ENCODE measurements at places on chromosomes 4 and X.

DNA sequence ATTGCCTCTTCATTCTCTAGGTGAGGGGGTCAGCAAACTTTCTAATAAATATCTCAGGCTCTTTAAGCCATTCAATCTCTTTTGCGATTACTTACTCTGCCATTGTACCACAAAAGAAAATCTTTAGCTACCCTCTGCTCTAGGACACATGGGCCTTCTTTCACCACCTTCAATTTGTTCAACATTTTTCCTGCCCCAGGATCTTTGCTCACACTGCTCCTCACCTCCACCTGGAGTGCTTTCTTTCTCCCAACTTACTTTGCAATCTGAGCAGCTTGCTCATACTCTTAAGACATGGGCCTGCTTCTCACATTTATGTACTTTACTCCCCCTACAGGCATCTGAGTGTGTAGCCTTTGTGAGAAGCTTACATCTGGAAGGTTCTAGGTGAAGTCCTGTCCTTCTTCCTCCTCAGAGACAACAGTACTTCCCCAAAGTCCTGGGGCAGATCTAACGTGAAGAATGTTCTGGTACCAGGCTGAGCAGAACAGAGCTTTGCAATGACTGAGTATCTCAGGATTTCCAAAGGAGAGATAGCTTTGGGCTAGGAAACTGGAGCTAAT lies 55.0 kb upstream of the PRDM5 start:
- no peak for DNase-seq

DNA sequence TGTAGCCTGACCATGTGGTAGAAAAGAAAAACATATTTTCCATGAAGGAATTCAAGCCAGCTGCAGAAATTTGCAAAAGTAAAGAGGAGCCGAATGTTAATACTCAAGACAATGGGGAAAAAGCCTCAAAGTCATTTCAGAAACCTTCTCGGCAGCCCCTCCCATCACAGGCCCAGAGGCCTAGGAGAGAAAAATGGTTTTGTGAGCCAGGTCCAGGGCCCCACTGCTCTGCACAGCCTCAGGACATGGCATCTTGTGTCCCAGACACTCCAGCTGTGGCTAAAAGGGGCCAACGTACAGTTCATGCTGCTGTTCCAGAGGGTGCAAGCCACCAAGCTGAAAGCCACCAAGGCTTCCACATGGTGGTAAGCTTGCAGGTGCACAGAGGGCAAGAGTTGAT lies 50.9 kb upstream of the BBS12 start:
- DNase-seq: no peak

DNA sequence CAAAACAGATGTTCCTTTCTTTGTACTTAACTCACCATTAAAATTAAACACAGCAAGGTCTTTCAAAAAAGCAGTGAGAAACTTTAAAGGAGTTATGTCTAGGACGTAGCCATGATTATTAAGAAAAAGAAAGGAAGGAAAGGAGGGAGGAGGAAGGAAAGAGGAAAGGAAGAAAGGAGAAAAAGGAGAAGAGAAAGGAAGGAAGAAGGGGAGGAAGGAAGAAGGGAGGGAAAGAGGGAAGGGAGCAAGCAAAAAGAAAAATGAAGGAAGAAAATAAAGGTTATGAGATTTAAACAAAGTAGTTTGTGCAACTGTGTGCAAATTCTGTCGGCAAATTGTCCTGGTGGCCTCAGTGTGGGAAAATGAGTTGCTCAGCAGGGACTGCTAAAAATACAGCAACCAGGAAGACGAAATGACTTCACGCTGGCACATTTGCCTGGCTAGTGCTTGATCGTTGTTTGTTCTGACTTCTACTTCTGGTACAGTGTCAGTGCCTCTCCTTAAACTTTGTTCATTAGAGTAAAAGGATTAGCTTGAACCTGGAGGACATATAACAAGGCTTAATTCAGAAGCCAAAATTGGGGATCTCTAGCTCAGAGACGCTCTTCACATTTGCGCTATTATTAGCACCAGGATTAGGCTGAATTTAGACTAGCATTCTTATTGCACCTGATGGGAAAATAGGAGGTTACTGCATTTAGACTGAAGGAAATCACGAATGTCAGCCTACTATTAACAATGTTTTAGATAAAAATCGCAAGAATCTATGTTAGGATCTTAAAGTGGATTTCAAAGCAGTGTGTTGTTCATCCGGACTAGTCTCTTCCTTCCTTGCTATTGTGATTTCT lies 81.2 kb downstream of the DCK start:
- no peak for DNase-seq

GRCh38 chrX:31329298-31329697 lies 257.5 kb upstream of the FTHL17 start:
- DNase-seq: no peak

DNA sequence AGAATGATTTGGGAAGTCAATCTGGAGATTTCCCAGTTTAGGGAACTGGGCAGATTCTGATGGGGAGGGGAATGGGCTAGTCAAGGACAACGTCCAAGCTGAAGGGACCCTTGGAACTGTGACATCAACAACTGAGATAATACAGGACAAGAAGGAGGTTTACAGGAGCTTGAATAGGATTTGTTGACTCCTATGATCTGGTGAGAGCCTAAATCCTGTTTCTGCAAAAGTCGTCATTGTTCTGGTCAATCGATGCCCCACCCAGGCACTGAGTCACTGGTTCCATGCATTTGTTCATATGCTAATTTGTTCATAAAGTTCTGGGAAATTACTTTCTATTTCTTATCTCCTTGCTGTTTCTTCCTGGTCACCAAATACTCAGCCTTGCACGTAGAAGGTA lies 15.3 kb upstream of the PDGFRA start:
- no peak for DNase-seq

- DNase-seq: no peak
Observed at GRCh38 chrX:96909291-96909690, 25.6 kb downstream of the RPA4 start.
